ENCODE measurements at places on chromosomes 1 and 21. TPM values are rescaled to one million over a fixed set of nuclear protein-coding genes. Genes with fewer than 3 reads are reported as not detected.
A peak's percentile ranks its signal among the peaks of the same experiment; 100 is the strongest.

DNA sequence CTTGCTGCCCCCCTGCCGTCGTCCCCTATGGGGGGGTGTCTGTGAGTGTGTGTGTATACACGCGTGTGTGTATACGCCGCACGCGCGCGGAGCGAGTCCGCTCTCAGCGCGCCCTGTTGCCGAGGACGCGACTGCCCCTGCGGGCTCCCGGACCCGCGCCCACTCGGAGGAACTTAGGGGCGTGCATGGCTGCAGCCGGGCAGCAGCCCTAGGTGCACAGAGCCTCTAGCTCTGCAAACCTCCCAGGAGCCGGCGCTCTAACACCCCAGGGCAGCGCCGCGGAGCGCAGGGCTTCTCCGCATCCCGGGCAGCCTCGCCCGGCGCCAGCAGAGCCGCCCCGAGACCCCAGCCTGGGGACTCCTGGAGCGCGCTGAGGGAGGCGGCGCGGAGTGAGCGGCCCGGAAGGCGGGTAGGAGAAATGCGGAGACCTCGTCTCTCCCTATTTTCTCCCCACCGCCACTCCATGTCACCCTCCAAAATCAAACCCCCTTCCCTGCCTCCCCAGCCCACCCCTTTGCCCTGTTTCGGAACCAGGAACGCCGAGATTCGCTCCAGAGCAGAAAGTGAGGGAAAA, 574 bp downstream of the ITPKB start:
- H3K4me3 ChIP-seq: peak overlapping the region; percentile 60
- no peak for DNase-seq
- no peaks in the 10 kb centered on the region for H3K27me3 ChIP-seq
- H3K36me3 ChIP-seq: peaks cover 18% of the 10 kb centered on the region
- peaks cover 46% of the 10 kb centered on the region for H3K4me1 ChIP-seq

- H3K4me1 ChIP-seq: no peaks in the 10 kb centered on the region
- no peak overlapping the region for H3K27ac ChIP-seq
- no peaks in the 10 kb centered on the region for H3K27me3 ChIP-seq
- no peak overlapping the region for H3K4me3 ChIP-seq
- peak; percentile 38 for DNase-seq
Measured at GRCh38 chr1:179809506-179810366, 66.6 kb downstream of the FAM163A start.

DNA sequence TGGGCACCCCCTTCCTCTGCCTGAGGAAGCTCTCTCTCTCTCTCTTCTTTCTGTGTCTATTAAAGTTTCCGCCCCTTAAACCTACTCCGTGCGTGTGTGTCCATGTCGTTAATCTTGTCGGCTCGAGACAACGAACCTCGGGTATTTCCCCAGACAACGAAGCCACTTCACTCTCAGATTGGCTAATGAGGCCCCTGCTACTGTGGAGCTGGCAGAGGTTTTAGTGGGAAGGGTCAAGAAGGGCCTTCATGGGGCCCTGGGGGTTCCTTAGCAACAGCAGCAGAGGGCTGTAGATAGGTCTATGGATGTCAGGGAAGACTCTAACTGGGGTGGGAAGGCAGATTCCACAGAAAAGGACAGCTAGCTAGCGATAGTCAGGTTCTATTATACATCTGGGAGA, 239.8 kb upstream of the RAB4A start:
- no peak overlapping the region for H3K4me3 ChIP-seq
- H3K27ac ChIP-seq: no peak overlapping the region

Gene ANKRD34A
- 0.69 TPM for total RNA-seq

Gene TRIM45
- total RNA-seq: 2.7 TPM

Gene TBX15
- total RNA-seq: not detected

GRCh38 chr1:6686294-6686693, 15.3 kb downstream of the DNAJC11 start:
- no peaks in the 10 kb centered on the region for H3K27me3 ChIP-seq
- H3K27ac ChIP-seq: no peak overlapping the region
- H3K4me1 ChIP-seq: no peaks in the 10 kb centered on the region
- no peak for DNase-seq
- no peaks in the 10 kb centered on the region for H3K36me3 ChIP-seq

GRCh38 chr1:2168535-2168934, 26.0 kb downstream of the FAAP20 start:
- H3K27ac ChIP-seq: no peak overlapping the region
- no peak overlapping the region for H3K4me3 ChIP-seq
- DNase-seq: no peak
- no peaks in the 10 kb centered on the region for H3K4me1 ChIP-seq
- no peaks in the 10 kb centered on the region for H3K36me3 ChIP-seq

- no peak overlapping the region for H3K27ac ChIP-seq
- DNase-seq: peak; percentile 17
- H3K4me3 ChIP-seq: no peak overlapping the region
- no peaks in the 10 kb centered on the region for H3K4me1 ChIP-seq
- no peaks in the 10 kb centered on the region for H3K36me3 ChIP-seq
Measured at GRCh38 chr21:46121286-46122221, 23.6 kb downstream of the COL6A2 start.

DNA sequence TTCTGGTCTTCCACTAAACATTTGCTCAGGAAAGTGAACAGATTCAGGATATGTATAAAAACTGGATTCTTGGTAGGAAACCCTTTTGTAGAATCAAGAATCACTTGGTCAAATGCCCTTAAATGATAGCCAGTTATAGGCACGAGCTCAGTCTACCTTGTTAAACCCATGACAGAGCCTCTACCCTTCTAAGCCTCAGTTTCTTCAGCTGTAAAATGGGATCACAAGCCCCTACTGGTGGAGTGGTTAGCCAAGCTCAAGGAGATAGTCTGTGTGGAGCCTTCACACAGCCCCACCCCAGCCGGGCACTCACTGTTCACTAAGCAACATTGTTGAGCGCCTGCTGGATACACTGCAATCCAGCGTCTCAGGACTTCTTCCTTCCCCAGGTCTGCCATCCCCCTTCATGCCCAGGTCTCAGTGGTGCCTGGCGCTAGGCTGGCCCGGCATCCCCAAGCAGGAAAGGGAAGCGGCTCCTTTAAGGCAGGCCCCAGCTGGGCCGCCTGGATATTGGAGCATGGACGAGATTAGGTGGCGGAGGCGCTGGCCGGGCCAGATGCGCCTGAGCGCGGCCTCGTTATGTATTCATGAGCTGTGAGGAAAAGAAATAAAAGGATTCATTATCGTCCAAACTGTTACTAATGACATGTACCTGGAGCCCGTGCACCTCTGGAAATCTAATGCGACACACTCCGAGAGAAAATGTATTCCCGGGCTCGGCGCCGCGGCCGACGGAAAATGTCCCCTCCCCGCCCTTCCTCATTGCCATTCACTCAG, 75.6 kb downstream of the TAS1R2 start:
- no peak for DNase-seq
- H3K27ac ChIP-seq: no peak overlapping the region
- H3K36me3 ChIP-seq: no peaks in the 10 kb centered on the region
- no peaks in the 10 kb centered on the region for H3K4me1 ChIP-seq
- no peaks in the 10 kb centered on the region for H3K27me3 ChIP-seq
- no peak overlapping the region for H3K4me3 ChIP-seq

Gene KRTAP10-6
- total RNA-seq: not detected

DNA sequence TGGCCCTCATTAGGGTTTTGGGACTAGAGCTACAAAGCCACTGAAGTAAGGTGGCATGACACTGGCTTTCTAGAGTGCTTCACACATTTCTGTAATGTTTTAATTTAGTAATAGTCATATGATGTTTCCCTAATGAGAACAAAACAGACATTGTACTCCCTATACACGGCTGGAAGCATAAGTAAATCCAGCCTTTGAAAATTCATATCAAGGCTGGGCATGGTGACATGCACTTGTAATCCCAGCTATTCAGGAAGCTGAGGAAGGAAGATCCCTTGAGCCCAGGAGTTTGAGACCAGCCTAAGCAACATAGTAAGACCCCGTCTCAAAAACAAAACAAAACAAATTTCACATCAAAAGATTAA, 7.4 kb downstream of the USP48 start:
- no peaks in the 10 kb centered on the region for H3K36me3 ChIP-seq
- peak; percentile 1 for DNase-seq
- no peak overlapping the region for H3K4me3 ChIP-seq
- H3K4me1 ChIP-seq: peaks cover 12% of the 10 kb centered on the region

DNA sequence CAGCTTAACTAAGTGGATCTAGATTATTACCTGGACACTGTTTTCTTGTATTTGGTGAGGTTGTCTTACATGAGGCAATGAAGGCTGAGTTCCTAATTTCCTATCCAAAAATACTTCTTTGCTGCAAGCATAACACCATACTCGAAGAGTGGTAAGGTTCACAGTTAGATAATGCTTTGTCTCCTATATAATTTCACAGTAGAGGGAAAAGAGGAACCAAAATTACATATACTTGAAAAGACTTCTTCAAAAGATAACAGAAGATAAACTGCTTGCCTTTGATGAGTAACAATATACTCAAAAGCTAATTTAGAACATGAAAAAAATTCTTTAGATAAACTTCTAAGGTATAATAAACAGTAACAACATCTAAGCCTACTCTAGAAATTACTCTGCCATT, 20.4 kb downstream of the USP33 start:
- DNase-seq: no peak
- H3K4me3 ChIP-seq: no peak overlapping the region
- no peaks in the 10 kb centered on the region for H3K27me3 ChIP-seq
- H3K4me1 ChIP-seq: peaks cover 2% of the 10 kb centered on the region

- H3K27ac ChIP-seq: peak overlapping the region; percentile 79
- H3K4me3 ChIP-seq: no peak overlapping the region
- H3K36me3 ChIP-seq: no peaks in the 10 kb centered on the region
- no peak for DNase-seq
Measured at GRCh38 chr1:53145051-53145600, 2.7 kb upstream of the SLC1A7 start.

Gene RAB7B
- 8.4 TPM for total RNA-seq

- no peaks in the 10 kb centered on the region for H3K27me3 ChIP-seq
- no peak overlapping the region for H3K27ac ChIP-seq
- peak; percentile 59 for DNase-seq
- no peaks in the 10 kb centered on the region for H3K36me3 ChIP-seq
- H3K4me1 ChIP-seq: no peaks in the 10 kb centered on the region
- H3K4me3 ChIP-seq: no peak overlapping the region
Measured at GRCh38 chr1:157105988-157106812, 6.6 kb upstream of the ETV3L start.

GRCh38 chr21:33029975-33030461, 4.3 kb downstream of the OLIG2 start:
- no peak overlapping the region for H3K4me3 ChIP-seq
- no peak overlapping the region for H3K27ac ChIP-seq
- no peaks in the 10 kb centered on the region for H3K36me3 ChIP-seq

Measured in upper lobe of left lung (tissue), 6 donors.